ENCODE measurements at places on chromosomes 7 and 10.
A peak's percentile ranks its signal among the peaks of the same experiment; 100 is the strongest.

DNA sequence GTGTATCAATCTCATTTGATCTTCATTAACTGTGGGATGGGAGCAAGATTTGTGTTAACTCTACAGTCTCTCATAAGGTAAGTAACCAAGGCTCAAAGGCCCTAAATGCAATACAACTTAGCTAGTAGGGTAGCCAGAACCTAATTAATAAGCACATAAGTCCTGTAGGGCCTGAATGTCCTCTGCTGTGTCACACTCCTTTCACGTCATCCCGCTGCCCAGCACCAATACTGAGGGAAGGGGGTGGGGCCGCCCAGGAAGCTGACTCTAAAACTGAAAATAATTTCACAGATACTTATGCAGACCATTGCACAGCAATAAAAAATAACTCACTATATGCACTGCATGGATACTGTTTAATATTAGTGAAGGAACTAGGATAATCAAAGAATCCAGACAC is 13.7 kb downstream of the CCDC6 start:
- DNase-seq: no peak

GRCh38 chr7:44486693-44487092 is 3.8 kb downstream of the NUDCD3 start:
- peak; percentile 41 for DNase-seq

GRCh38 chr7:75819711-75820110 is 6.1 kb upstream of the CCL24 start:
- no peak for DNase-seq

GRCh38 chr10:34292194-34292565 is 522.9 kb downstream of the PARD3 start:
- DNase-seq: no peak

GRCh38 chr7:48454750-48455192 is 283.5 kb downstream of the ABCA13 start:
- DNase-seq: no peak

- no peak for DNase-seq
Observed at GRCh38 chr7:110839866-110840265, 251.1 kb upstream of the LRRN3 start.

GRCh38 chr10:80608706-80609105 is 71.0 kb downstream of the SH2D4B start:
- no peak for DNase-seq

- no peak for DNase-seq
Observed at GRCh38 chr10:132369636-132370185, 27.3 kb upstream of the PWWP2B start.

GRCh38 chr7:94810496-94810895 is 96.9 kb upstream of the PPP1R9A start:
- DNase-seq: no peak

DNA sequence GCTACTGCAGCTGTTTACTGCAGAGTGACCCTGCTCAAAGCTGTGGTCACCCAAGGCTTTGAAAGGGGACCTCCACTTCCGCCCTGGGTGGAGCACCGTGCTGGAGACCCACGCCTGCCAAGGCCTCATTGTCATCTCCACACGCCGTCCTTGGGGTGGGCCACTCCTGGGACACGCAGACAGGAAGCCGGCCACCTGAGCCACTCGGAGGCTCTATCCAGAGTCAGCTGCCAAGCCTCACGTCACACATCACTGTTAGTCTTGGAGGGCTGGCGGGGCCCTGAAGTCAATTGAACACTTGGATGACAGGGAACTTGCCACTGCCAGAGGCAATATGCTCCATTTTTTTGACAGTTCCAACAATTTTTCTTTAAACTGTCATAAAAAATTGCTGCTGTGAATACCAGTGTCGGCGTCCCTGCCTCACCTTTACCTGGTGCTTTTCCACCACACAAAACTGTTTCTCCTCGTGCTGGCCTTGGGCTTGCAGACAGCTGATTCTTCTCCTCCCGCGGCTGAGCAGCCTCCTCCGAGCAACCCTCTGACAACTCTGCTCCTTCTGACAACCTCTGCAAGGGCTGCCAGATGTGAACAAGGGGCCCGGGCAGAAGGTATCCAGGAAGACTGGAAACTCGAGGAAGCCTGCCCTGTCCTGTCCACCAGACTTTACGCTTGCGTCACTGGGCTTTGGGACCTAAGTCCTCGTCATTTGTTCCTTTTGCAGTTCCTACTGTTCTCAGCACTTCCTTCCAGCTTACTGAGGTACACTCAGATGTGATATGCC is 81.9 kb downstream of the EGFR start:
- no peak for DNase-seq

GRCh38 chr10:8272794-8273425 is 218.4 kb downstream of the GATA3 start:
- no peak for DNase-seq

DNA sequence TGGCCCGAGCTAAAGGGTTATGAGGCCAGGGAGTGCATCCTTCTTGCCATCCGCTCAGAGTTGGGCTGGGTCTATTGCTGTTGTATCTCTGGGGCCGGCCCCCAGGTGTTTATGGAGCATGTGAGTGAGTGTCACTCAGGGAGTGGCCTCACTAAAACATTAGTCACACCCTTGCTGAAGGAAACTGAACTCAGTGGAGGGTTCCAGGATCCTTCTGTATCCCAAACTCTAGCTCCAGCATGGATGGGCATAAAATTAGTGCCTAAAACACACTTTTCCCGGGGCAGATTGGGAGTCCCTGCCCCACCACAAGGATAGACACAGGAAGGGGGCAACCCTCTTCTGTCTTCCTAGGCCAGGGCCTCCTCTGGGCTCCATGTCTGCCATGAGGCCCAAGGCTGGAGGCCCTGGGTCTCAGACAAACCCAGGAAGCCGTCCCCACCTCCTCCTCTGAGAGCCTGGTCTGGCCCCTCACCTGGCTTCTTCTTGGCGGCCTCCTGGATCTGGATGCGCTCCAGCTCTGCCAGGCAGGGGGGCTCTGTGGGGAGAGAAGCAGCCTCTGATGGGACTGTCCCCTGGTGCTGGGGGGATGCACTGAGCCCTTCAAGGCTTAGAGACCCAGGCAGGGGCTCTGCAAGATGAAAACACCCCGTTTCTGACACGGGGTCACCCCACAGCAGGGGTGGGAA is 24.5 kb downstream of the SPOCK2 start:
- DNase-seq: no peak

DNA sequence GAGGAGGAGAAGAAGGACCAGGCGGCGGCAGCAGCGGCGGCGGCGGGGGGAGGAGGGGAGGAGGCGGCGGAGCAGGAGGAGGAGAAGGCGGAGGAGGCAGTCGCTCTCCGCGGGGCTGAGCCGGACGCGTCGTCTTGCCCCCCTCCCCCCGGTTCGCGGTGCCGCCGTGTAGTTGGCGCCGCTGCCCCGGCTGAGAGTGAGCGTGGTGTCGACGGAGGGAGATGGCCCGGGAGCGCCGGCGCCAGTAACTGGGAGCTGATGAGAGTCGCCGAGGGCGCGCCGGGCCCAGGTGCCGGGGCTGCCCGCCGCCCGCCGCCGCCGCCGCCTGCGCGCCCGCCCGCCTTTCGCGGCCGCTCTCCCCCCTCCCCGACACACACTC is 257 bp downstream of the WAC start:
- DNase-seq: no peak

GRCh38 chr7:21898265-21898930 is 47.3 kb downstream of the CDCA7L start:
- no peak for DNase-seq

DNA sequence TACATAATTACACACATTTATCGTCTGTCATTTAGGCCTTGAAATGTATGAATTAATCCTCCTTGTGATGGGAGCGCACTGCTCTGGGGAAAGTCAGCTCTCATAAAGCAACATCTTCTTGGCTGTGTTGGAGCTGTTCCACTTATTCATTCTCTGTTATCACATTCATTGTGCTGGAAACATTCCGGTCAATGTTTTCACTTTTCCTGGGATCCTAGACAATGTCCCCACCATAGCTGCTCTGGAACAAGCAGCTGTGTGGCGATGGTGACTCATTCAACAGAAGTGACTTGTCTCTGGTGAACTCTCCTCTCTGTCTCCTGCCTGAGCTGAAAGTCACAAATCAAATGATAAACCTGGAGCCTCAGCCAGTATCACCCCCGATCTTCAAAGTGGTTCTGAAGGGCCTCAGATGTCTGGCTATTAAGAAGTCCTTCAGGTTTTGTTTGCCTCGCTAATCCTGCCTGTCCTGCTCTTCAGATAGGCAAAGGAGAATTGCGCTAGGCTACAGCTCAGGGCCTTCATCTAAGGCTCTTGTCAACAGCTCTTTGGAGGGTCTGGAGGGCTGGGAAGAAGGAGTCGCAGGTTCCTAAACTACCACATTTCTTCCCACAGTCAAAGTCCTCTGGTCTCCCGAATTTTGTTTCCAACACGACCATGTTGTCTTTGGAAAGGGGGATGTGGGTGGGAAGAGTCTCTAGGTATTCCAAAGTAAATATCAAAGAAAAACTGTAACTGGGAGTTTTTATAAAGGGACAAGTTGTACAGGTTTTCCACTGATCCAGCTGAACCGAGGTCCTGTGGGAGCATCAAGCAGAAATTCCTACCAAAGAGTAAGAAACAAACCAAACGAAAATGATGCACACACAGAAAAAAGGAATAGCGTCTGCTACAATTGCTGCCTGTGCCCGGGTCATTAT is 29.3 kb downstream of the KLF6 start:
- DNase-seq: peak; percentile 76

DNA sequence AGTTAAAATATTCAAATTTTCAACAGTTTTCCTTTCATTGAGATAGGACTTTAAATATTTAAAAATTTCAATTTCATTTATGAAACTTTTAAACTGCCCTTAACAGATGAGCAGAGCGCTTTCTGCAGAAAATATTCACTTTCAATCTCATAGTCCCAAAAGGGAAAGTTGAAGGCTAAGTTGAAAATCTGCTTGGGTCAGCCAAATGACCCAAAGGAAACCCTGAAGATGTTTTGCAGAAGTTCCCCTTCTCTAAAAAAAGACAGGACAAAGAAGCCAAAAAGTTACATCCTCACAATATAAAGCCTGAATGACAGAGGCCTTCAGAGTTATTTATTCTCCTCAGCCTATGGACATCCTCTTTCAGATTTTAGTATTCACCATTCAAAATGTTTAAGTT is 17.6 kb upstream of the SCIN start:
- no peak for DNase-seq

DNA sequence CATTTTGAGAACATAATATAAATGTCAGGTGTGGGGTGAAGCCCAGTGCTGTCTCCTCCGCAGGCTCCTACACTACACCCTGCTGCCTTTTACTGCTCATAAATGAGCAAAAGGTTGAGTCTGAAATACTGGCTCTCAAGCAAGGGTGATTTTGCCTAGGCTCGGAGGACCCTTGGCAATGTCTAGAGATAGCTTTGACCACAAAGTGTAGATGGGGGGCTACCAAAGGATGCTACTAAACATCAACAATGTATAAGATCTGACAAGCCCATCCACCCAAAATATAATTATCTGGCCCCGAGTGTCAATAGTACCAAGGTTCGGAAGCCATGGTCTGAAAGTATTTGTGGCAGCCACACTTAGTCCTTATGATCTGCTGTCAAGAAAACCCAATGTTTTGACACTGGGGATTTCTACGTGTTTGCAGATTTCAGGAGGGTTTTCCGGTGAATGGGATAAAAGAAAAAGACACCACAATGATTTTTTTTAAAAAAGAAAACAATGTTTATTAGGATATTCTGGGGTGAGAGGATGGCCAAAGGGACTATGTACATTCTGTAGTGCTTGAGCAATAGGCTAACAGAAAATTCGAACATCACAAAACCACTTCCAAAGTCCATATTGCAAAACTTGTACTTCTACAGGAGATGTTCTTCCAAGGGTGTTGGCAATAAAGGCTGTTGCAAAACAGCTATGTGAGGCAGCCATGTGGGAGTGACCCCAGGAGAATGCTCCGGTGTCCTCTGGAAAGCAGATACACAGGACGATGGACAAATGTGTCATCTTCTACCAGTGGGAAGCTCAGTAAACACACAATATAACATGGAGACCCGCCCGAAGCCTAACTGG is 216.3 kb downstream of the GFRA1 start:
- no peak for DNase-seq

- DNase-seq: no peak
Observed at GRCh38 chr10:130748409-130749057, 563.0 kb downstream of the TCERG1L start.

DNA sequence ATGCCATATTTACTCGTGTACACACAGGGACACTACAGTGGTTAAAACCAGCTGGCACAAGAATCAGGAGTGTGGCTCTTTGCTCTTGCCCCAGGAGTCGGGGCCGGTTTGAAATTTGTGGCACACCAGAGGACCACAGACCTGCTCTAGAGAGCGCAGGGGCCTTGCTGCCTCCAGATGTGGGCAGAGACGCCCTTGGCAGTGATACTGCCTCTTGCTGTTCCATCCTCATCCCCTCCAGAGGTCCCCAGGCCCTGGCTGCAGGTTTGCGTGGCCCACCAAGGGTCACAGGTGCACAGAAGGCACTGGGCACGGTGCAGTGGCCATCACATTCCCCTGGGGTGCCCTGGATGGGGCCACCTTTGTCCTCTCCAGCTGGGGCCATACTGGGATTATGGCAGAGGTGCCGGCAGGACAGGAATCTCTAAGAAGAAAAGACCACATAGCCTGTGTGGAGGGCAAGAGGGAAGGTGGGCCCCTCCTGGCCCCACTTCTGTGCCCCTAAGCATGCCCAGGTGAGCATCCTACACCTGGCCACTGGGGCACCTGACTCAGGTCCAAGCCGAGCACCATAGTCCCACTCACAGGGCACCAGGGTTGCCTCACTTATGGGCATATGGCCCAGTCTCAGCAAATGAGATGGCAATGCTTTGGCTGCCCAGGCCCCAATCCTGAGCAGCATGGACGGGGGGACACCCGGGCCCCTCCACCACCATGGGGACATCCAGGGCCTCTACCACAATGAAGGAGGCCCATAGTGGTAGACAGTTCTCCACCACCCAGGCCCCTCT is 45.6 kb downstream of the FOXL3 start:
- DNase-seq: no peak

GRCh38 chr10:108422286-108422685 is 1257.8 kb upstream of the SORCS1 start:
- DNase-seq: no peak

DNA sequence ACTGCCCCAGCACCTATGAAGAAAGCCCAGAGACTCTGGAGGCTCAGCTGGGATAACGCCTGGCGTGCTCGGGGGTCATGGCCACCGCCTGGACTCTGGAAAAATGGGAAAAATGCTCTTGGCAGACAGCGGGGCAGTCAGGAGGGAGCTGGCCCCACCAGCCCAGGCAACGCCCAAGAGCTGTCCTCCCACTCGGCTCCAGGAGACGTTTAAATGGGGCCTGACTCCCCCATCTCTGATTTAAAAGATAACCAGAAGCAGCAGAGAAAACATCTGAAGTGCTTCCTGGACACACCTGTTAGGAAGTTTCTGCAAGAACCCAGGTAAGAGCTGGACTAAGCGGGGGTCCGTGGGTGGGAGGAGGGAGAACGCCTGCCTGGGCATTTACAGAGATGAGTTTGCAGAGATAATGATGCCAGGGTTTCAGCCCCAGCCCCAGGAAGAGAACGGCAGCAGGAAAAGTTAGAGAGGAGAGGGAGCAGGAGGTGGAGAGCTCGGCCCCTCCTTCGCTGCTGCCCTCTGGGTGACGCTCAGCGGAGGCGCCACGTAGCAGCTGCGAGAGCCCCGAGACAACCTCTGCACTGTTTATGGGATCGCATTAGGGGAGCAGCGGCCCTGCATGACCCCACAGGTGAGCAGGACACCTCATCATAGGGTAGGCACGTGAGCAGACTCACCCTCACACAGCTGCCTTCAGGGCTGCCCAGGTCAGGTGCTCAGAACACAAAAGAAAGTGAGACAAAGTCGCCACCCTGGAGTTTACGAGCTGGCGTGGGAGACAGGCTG is 83.5 kb upstream of the INSIG1 start:
- no peak for DNase-seq
